Upper lobe of right lung (tissue), 1 donor: ENCODE measurements at places on chromosomes 12 and 14. TPM values are rescaled to one million over a fixed set of nuclear protein-coding genes. Genes with fewer than 3 reads are reported as not detected.
A peak's percentile ranks its signal among the peaks of the same experiment; 100 is the strongest.

DNA sequence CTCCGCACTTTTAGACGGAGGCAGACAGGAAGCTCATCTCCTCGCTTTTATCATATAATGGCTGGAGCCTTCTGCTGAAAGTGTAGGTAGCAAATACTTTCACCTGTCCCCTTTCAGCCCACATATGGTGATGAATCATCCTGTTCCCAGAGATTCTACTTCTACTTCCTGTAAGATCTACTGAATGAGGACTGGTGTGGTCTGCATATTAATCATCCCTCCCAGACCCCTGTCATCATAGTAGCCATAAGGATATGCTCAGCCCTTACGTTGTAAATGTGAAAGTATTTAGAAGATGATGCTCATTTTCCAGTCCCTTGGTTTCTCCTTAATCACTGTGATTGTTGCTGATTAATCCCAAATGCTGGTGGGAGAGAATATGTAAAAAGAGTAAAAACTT is 268.2 kb upstream of the GRIP1 start:
- DNase-seq: no peak
- no peak overlapping the region for H3K27ac ChIP-seq
- no peaks in the 10 kb centered on the region for H3K36me3 ChIP-seq
- no peaks in the 10 kb centered on the region for H3K4me1 ChIP-seq

- peak overlapping the region; percentile 99 for H3K4me3 ChIP-seq
- peaks cover 11% of the 10 kb centered on the region for H3K36me3 ChIP-seq
- no peaks in the 10 kb centered on the region for H3K4me1 ChIP-seq
- peak; percentile 98 for DNase-seq
- H3K27me3 ChIP-seq: peaks cover 4% of the 10 kb centered on the region
Observed at GRCh38 chr12:93570552-93571364, 1.7 kb upstream of the SOCS2 start.

Gene CIROP
- total RNA-seq: not detected

Gene TBC1D30
- 14.8 TPM for total RNA-seq

- H3K27ac ChIP-seq: no peak overlapping the region
- H3K4me3 ChIP-seq: no peak overlapping the region
- no peaks in the 10 kb centered on the region for H3K4me1 ChIP-seq
- H3K36me3 ChIP-seq: no peaks in the 10 kb centered on the region
- no peaks in the 10 kb centered on the region for H3K27me3 ChIP-seq
- no peak for DNase-seq
Observed at GRCh38 chr12:96587691-96588090, 98.3 kb downstream of the CFAP54 start.

Gene PNP
- total RNA-seq: 32.8 TPM

Gene RASSF3
- total RNA-seq: 96.5 TPM

Gene ING4
- total RNA-seq: 38.0 TPM

GRCh38 chr12:54259194-54260011 is 20.5 kb downstream of the CBX5 start:
- DNase-seq: peak; percentile 78
- H3K27ac ChIP-seq: peak overlapping the region; percentile 76
- no peaks in the 10 kb centered on the region for H3K27me3 ChIP-seq

Gene DNAJC22
- total RNA-seq: 0.67 TPM

DNA sequence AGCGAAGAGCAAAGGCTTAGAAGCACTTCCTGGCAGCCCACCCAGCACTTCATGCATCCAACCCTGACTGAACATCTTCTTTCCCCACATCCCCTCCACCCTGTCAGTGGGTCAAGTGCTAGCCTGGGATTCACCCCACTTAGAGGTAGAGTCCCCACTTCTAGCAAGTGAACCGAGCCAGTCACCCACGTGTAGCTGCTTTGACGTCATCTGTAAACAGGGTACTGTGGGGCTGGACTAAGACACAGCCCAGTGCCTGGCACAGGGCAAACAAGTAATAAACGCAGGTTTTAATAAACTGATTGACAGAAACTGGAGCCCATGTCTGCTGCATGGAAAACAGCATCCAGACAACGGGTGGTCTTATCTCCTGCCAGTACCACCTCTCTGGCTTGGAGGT is 61.7 kb downstream of the ITPK1 start:
- no peak for DNase-seq
- H3K4me1 ChIP-seq: peaks cover 5% of the 10 kb centered on the region
- no peaks in the 10 kb centered on the region for H3K36me3 ChIP-seq

Gene NRL
- 2.8 TPM for total RNA-seq

Gene HOXC9
- total RNA-seq: 0.61 TPM

- no peak for DNase-seq
- no peak overlapping the region for H3K27ac ChIP-seq
- peaks cover 57% of the 10 kb centered on the region for H3K4me1 ChIP-seq
- H3K4me3 ChIP-seq: no peak overlapping the region
- H3K27me3 ChIP-seq: no peaks in the 10 kb centered on the region
Observed at GRCh38 chr14:68401855-68402254, 391.0 kb downstream of the ZFP36L1 start.

DNA sequence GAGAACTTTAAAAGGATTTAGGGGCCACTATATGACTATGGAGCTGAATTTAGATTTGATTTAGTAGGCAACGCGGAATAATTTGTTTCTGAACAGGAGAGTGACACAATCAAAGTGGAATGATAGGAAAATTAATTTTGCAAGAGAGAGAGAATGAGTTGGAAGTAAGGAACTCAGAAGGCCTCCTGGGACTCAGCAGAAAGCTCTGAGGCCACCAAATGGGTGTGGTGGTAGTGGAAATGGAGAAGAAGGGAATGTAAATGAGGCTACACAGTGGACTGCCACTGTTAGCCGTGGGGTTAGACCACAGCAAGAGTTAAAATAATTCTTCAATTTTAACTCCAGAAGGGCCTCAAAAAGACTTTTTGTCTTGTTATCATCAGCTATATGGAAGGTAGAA is 102.7 kb downstream of the LRRK2 start:
- no peak overlapping the region for H3K27ac ChIP-seq
- peaks cover 48% of the 10 kb centered on the region for H3K36me3 ChIP-seq
- H3K4me3 ChIP-seq: no peak overlapping the region

- no peak overlapping the region for H3K27ac ChIP-seq
- H3K4me1 ChIP-seq: peaks cover 13% of the 10 kb centered on the region
- no peak overlapping the region for H3K4me3 ChIP-seq
- no peak for DNase-seq
- peaks cover 15% of the 10 kb centered on the region for H3K27me3 ChIP-seq
Observed at GRCh38 chr12:52250048-52250990, 17.3 kb downstream of the KRT7 start.

DNA sequence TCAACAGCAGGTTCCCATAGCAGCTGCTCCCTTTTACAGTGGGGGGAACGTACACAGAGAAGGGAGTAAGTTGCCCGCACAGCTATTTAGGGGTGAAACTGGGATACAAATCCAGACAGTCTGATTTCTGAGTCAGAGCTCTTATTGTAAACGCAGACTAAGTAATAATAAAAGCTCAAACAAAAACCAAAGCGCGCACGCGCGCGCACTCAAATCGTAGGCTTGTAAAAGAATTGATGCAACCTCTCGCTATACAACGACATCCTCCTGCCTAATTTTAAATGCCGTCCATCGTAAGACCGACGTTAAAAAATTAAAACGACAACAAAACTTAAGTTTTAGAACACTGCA is 747 bp upstream of the DACT1 start:
- peaks cover 16% of the 10 kb centered on the region for H3K4me1 ChIP-seq
- peak overlapping the region; percentile 67 for H3K4me3 ChIP-seq
- peak; percentile 70 for DNase-seq
- peak overlapping the region; percentile 60 for H3K27ac ChIP-seq

DNA sequence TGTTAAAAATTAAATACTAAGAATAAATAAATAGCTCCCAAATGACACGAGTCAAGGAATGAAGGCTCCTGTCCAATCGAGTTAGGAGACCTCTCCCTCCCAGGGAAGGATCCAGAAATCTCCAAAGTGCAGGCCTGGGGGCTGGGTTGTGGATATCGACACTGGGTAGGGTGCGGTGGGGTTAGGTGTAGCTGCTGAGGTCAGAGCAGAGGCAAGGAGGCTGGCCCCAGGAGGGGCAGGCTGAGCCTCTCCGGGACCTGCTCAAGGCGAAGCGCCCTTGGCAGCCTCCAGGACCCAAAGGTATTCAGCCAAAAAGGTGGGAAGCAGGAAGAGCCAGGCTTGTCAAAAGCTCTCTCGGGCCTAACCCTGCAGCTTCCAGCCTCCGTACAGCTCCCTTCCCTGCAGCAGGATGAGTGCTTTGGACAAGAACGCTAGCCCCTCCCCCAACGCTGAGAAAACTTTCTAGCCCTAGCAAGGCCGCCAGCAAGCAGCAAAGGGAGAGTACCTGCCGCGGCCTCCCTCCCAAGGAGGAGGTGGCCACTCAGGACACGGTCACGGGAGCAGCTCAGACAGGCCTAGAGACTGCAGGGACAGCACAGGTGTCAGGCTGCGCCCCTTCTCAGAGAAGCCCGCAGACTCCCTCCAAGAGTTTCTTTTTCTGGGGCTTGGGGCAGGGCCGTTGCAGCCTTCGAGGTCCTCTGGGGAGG is 3.7 kb upstream of the PNMA1 start:
- no peaks in the 10 kb centered on the region for H3K27me3 ChIP-seq
- H3K4me1 ChIP-seq: peaks cover 9% of the 10 kb centered on the region
- H3K27ac ChIP-seq: no peak overlapping the region
- H3K4me3 ChIP-seq: no peak overlapping the region

Gene TMEM132D
- 1.0 TPM for total RNA-seq

- H3K4me1 ChIP-seq: peaks cover 30% of the 10 kb centered on the region
- H3K27me3 ChIP-seq: peaks cover 10% of the 10 kb centered on the region
- no peaks in the 10 kb centered on the region for H3K36me3 ChIP-seq
- H3K27ac ChIP-seq: peak within 1 kb of the TSS; percentile 70
- peak within 1 kb of the TSS; percentile 82 for H3K4me3 ChIP-seq
Observed at GRCh38 chr12:42589465-42590329, at the start of gene PRICKLE1. PRICKLE1 (minus strand) TSS chr12:42589746; CDS start chr12:42472516, 117,230 bp downstream.

- no peaks in the 10 kb centered on the region for H3K27me3 ChIP-seq
- no peak overlapping the region for H3K27ac ChIP-seq
- H3K4me1 ChIP-seq: no peaks in the 10 kb centered on the region
- peaks cover 16% of the 10 kb centered on the region for H3K36me3 ChIP-seq
- no peak overlapping the region for H3K4me3 ChIP-seq
Observed at GRCh38 chr12:67286257-67286656, 17.1 kb downstream of the CAND1 start.
